ENCODE measurements at places on chromosomes 1 and 21. TPM values are rescaled to one million over a fixed set of nuclear protein-coding genes. Genes with fewer than 3 reads are reported as not detected.

The OR2T2 gene
- total RNA-seq, result not detected

The RGS2 gene
- total RNA-seq, result 86.0 TPM

The ZNF281 gene
- 8.2 TPM for total RNA-seq

The EXTL1 gene
- not detected for total RNA-seq

The RAB3B gene
- total RNA-seq, result 1.5 TPM

The LCE3D gene
- total RNA-seq, result not detected

The CFHR5 gene
- not detected for total RNA-seq

The ADGRL4 gene
- 3.2 TPM for total RNA-seq

The GCSAML gene
- 0.54 TPM for total RNA-seq

The NBPF4 gene
- total RNA-seq, result 5.3 TPM

The SIM2 gene
- not detected for total RNA-seq

The OLFM3 gene
- not detected for total RNA-seq

The ALPL gene
- total RNA-seq, result 0.70 TPM

GRCh38 chr1:80225510-80225909 lies 1219.0 kb upstream of the ADGRL4 start:
- DNase-seq, result no peak

GRCh38 chr1:153390938-153391710 lies at the start of gene S100A8:
Gene S100A8 (minus strand): TSS chr1:153391073. CDS start chr1:153390535, 538 bp downstream.
- DNase-seq, result peak; percentile 49

- no peak for DNase-seq
These were observed 28.6 kb upstream of the PLCH2 start for GRCh38 chr1:2447276-2448097.

GRCh38 chr1:6601923-6602668 lies 573 bp downstream of the KLHL21 start:
- DNase-seq, result peak; percentile 70

DNA sequence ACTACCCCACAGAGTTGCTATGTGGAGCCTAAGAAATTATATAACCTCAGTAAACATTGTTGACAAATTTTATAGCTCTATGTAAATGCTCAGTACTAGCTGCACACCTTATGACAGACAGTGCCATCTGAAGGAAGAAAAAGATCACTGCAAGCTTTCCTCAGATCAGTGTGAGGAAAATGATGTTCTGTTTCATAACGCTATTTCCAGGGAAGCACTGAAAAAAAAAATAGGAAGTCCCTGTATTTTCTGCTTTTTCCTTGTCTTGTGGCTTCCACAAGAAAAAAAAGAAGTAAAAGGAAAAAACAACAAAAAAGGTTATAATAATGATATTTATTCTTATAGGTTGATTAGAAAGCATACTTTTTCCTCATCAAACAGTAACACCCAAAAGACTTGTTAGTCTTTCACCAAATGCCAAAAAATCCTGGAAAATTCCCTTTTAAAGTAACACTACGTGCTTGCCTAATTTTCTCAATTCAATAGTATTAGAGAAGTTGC lies 23.2 kb downstream of the LYST start:
- no peak for DNase-seq

- no peak for DNase-seq
These were observed 4.5 kb downstream of the DHCR24 start for GRCh38 chr1:54882519-54882918.

GRCh38 chr21:37196847-37197246 lies 70.3 kb downstream of the VPS26C start:
- no peak for DNase-seq

DNA sequence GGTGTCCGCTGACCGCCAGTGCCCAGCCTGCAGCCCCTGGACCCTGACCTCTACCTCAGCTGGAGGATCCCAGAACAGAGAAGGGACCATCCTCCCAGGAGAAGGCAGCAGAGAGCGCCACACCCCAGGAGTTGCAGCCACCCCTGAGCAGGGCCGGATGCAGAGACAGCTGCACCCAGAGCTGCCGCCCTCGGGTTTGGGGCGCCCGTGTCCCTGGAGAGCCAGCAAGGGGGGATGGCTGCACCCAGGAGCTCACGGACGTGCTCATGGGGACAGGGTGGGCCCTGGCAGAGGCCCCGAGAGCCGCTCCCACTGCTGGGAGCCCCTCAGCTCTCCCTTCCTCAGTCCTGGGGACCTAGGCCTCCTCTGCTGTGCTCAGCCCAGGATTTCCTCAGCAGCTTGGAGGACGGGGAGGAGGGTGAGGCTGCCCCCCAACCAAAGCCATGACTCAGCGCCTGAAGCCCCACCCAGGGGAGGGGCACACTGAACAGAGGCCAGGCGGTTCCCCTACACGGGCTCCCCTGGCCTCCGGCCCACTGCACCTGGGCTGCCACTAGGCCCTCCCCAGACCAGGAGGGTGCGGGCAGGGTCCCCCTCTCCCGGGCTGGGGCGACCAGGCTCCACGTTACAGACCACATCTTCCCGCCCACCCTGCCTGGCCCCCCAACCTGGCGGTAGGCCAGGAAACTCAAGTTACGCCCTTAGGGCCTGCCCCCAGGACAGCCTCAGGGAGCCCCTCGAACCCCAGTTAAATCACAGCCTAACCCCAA lies 2.2 kb downstream of the ACAP3 start:
- DNase-seq, result peak; percentile 78

- no peak for DNase-seq
These were observed 51.6 kb downstream of the PIK3CD start for GRCh38 chr1:9703165-9703509.

DNA sequence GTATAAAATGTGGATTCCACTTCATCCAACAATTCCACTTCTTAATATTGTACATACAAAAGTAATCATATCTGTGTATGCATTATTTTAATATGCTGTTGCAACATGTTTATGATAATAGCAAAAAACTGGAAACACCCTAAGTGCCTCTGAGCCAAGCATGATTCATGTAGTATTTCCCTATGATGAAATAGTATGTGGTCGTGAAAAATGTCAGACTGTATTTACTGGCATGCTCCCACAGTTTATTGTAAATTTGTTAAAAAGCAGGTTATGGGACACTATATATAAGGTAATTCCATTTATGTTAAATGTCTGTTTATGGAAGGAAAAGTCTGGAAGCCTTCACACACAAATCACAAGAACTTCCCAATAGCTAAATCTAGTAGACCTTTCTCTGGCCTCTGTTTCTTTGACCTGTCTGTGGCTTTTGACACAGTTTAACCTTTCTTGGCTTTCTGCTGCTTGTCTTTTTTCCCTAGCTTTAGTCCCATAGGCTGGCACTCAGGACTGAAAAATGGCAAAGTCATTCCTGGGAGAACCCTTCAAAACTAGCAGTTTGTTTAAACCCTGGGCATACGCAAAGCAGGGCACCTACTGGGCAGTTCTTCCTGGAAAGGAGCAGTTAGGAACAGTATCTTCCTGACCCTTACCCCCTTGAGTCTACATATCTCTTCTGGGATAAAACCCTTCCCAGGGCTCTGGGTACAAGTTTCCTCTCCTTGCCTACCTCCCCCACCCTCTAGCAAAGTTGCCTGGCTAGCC lies 65.4 kb upstream of the ARTN start:
- DNase-seq, result no peak

DNA sequence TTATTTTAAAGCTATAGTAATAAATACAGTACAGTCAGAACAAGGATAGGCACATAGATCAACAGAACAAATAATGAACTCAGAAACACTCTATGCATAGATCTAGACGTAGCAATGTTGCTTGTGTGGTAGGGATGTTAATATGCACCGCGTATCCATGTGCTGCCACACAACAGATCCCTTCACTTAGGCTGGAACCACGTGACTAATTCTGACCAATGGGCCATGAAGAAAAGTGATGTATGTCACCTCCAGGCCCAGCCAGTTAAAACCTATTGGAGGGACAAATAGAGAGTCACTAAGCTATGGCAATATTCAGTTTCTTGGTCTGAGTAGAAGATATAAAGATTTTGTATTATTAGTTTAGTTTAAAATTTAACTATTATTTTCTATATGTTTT lies 91.4 kb downstream of the ADAMTS1 start:
- DNase-seq, result no peak

- no peak for DNase-seq
These were observed 10.5 kb downstream of the ATP5IF1 start for GRCh38 chr1:28246427-28246832.

GRCh38 chr1:245168906-245169305 lies 14.1 kb downstream of the KIF26B start:
- no peak for DNase-seq

DNA sequence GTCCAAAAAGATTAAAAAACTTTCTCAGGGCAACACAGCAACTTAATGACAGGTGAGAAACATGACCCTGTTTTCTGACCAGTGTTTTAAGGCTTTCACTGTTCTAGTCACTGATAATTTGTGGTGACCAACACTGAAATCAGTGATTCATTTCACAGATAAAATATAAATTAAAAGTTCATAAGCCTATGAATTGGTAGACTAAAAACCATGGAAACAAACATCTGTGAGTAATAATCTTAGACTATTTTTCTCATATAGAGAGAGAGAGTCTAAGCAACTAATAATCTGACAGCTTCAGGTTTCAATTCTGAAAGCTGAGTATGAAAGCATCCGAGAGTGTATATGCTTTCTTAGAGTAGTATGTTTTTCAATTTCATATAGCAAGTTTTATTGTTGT lies 536.9 kb downstream of the ADGRL2 start:
- DNase-seq, result no peak

DNA sequence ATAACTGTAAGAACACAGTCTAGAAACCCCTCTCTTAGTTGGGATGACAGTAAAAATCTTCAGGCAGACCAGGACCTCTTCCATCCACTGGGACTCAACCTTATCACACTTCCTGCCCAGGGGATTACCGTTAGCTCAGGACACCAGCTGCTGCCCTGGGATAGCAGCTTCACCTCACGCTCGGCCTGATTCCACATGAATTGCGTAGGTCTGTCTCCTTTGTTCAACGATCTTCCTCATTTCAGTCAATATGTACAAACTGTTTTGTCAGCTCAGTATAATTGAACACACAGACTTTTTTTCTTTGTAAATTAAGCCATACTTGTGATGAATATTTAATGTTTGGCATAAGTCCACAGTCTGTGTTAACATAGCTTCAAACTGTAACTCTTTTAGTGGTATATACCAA lies 290.4 kb downstream of the GRIK1 start:
- no peak for DNase-seq

GRCh38 chr21:33451634-33452071 lies 28.1 kb downstream of the TMEM50B start:
- no peak for DNase-seq

DNA sequence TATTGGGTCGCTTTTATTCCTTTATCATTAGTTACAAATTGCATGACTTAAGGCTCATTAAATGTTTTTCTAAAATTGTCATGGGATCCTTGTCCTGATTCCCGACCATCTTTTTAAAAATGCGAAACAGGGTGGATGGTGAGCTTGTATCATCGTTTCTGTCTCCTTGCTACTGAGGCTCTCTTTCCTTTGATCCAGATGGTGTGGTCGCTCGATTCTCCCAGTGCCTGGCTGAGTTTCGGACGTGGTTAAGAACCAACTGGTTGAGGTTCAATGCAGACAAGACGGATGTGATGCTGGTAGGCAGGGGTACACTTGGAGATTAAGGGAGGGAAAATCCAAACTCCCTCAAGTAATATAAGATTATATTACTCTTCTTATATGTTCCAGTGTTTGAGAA lies 1.2 kb downstream of the MIER1 start:
- no peak for DNase-seq

DNA sequence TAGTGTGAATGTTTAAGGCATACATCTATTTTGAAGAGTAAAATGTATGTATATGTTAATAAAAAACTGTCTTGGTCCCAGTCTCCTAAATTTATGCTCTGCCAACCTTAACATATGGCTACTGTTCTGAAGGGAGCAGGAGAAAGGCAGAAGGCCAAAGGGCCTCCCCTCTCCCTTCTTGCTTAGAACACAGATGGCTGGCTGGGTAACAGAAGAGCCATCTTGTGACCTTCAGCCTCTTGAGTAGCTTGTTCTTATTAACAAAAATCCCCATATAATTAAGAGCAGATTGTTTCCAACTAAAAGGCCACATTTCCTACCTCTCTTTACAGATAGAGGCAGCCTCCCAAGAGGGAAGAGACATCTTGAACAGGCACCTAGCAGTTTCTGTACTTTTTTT lies 36.1 kb downstream of the EPB41 start:
- DNase-seq, result no peak

- DNase-seq, result no peak
These were observed 29.7 kb downstream of the EIF2D start for GRCh38 chr1:206582537-206582936.

GRCh38 chr1:186775881-186776560 lies 52.7 kb upstream of the PLA2G4A start:
- no peak for DNase-seq

DNA sequence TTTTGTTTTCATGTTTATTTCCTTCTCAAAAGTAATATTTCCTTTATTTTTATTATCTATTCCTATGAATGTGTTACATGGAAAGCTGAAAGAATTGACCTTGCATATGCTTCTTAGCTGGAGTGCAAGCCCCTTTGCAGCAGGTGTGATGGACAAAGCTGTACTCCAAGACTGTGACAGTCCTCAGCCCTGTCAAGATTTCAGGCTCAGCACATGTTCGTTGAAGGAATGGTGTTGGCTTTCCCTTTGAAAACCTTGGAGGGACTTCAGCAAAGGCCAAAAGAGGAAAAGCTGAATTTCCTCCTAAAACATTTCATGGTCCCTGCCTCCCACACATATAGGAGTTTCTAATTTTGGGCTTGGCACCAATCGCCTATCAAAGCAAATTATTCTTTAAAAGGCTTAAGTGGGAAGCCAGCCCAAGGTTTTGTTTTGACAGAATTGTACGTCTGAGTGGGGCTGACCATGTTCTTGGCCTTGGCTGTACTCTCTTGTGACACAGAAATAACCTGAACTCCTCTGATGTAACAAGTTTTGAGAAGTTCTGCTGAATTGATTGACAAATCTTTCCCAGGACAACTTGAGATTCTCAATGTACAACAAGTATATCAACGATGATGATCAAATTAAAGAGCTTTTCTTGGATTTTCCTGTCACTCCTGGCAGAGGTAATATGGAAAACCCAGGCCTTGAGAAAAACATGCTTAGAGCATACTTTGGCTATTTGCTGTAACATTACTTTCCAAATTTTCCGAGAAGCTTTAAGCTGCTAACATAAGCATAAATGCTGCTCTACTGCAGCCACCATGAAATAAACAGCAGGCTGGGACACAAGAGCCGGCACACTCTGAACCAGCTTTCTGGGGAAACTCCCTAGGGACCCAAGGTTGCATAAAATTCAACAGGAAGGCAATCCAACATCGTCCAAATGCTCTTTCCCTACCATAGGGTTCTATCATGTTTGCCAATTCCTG lies 135.7 kb upstream of the ZNF648 start:
- DNase-seq, result no peak

- DNase-seq, result no peak
These were observed 35.9 kb upstream of the SAMSN1 start for GRCh38 chr21:14581902-14582457.

Data from Peyer's patch (tissue), 4 donors.